ENCODE measurements at places on chromosomes 1 and 21.

DNA sequence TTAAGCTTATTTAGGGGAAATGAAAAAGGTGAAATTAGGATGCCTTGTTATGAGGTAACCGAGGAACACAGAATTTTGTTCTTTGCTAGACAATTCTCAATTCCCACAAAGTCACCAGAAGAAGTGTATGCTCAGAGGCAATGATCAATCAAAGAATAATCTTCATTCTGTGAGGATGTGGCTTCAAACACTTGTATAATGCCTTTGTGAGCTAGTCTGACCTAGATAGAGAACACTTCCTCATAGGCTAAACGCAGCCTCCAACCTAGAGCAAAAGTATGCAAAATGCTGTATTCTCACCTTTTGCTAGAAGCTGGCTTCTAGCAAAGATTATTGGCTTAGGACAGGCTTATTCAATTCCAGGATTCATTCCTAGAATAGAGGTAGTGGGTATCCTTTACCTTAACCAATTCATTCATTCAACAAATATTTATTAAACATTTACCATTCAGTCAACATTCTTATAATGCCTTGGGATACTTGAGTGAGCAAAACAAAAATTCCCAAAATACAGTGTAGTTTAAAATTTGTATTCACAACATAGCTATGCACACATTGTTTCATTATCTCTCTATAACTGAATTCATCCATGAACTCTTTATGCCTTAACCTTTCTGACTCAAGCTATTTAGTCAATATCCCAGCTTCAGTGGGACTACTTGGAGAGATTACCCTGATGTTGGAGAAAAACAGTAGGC lies 530.2 kb downstream of the PTPRC start:
- no peak for DNase-seq

DNA sequence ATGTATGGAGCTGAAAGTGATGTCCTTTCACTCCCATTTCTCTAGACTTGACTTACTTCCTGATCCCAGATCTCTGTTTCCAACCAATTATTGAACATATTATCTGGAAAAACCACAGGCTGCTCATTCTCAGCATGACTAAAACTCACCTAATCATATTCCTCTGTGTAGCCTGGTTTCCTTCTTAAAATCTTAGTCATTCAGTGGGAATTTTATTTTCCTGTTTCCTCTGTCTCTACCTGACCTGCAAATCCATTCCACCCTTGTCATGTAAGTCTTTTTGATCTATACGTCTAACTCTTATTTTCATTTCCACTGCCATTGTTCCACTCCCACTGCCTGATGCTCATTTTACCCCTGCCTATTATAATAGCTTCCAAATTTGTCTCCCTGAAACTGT lies 67.9 kb upstream of the APOBEC4 start:
- no peak for DNase-seq

- no peak for DNase-seq
Observed at GRCh38 chr1:212635141-212635631, 26.6 kb downstream of the ATF3 start.

GRCh38 chr1:210397681-210398080 lies 69.0 kb downstream of the HHAT start:
- no peak for DNase-seq

DNA sequence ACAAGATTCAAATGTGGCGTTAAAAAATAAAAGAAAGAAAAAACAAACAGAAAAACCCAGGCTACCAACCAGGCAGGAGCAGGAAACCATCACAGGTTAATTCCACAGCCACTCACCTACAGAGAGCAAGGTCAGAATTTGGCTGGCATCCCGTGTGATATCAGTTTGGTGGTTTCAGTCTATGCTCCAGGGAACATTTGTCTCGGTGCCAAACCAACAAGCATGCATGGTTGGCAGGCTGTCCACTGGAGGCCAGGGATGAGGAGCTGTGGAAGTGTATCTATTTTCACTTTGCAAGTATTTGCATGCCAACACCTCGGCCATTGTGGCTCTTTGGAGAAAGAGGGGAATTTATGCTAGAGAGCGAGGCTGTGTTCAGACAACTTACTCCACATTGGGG lies 53.1 kb upstream of the PROX1 start:
- DNase-seq = no peak

DNA sequence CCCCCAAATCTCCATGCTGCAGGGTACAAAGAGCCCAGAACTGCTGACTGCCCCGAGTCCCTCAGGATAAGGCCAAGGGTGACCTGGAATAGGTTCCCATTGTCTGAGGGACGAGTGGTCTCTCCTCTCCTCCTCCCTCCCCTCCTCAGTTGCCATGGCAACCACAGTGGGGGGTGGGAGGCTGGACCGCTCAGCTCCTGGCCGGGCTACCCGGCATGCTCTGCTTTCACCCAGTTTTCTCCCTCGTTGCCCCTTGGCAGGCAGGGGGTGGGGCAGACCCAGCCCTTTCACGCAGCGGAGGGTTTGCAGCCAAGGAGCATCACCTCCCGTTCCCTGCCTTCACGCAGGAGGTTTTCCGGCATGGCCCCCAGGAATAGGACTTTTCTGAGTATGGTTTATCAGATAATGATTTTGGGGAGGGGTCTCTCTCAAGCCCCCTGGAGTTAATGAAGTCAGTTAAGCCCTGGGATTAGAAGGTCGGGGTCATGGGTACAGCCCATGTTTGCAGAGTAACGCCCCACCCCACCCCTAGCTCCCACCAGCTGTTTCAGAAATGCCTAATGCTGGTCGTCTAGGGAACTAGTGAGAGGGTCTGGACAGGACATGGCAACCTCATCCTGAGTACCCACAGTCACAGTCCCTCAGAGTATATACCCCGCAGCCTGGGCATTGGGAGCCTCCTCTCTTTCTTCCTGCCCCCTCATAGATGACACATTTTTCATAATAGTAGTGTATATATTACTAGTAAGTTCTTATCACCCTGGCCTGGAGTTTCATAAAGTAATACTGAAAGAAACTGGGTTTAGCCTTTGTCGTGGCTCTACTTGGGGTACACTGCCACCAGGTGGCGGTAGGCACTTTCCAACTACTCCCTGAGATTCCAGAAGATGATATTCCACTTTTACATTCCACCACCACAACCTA lies 20.7 kb downstream of the C1QB start:
- DNase-seq = no peak
